ENCODE measurements at places on chromosomes 12 and 14. TPM values are rescaled to one million over a fixed set of nuclear protein-coding genes. Genes with fewer than 3 reads are reported as not detected.

MAP1LC3B2 gene
- total RNA-seq: 1.3 TPM

SCARB1 gene
- total RNA-seq: 32.6 TPM

CD163L1 gene
- not detected for total RNA-seq

KRT85 gene
- total RNA-seq: not detected

BCL2L14 gene
- 0.53 TPM for total RNA-seq

FAM186B gene
- 0.17 TPM for total RNA-seq

GPRC5D gene
- total RNA-seq: not detected

GALNT4 gene
- 6.5 TPM for total RNA-seq

YARS2 gene
- 28.6 TPM for total RNA-seq

NRXN3 gene
- not detected for total RNA-seq

NPFF gene
- not detected for total RNA-seq

CD69 gene
- total RNA-seq: 83.5 TPM

RAB5B gene
- 32.4 TPM for total RNA-seq

DPPA3 gene
- not detected for total RNA-seq

PLA2G1B gene
- not detected for total RNA-seq

KRT81 gene
- total RNA-seq: not detected
